ENCODE measurements at places on chromosomes 2 and 18.

DNA sequence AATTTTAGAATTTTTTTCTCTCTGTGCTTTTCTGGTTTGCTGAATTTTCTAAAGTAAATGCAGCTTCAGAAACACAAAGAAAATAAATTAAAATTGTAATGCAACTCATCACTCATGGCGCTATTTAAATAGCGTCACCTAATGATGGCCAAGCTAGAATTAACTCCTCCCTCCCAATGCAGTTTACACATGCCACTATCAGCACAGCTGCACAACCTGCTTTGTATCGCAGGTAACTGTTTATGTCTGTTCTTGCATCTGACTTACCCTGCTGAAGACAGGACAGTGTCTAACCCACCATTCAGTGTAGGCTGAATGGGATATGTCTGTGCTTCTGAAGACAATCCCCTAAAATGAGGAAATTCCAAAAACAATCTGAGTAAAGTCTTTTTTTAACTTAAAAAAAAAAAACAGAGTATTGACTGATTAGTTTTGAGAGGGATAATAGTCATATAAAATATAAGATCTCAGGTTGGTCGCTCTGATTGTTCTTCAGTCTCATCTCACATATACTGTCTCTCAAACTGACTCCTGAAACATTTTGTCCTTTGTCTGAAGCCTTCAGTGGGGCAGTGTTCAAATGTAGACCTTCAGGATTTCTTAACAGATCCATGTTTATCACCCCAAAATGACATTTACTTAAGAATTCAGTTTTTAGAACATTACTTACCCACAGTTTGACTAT is 271.4 kb downstream of the ZEB2 start:
- no peak for DNase-seq

DNA sequence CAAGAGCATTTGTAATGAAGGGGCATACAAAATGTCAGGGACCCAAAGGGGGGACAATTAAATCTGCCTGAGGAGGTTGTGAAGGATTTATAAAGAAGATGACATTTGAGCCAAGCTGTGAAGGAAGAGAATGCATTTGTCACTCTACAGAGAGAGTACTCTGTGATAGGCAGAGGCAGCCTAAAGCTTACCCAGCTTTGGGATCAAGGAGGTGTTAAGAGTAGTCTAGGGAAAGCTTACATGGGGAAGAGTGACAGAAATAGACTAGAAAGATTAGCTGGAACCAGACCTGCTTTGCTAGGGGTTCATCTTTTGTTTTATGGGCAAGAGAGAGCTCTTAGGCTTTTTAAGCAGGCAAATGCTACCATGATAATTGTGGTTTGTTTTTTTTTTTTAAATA is 169.1 kb upstream of the CYP26B1 start:
- no peak for DNase-seq

DNA sequence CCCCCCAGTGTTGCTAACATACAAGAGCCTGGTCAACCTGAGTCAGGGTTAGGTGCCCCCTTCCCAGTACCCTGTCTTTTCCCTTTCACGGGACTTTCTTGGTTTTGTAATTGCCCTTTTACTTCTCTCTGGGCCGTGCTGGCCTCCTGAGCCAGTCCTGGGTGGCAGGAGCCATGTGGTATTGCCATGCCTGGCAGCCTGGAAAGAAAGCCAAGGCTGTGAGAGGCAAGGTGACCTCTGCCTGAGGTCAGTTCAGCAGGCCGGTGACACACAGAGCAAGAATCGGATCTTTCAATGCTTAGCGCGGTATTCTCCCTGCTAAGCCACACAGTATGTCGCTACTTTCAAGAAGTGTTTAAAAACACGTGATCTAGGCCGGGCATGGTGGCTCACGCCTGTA is 52.3 kb downstream of the C18orf63 start:
- DNase-seq, result no peak

DNA sequence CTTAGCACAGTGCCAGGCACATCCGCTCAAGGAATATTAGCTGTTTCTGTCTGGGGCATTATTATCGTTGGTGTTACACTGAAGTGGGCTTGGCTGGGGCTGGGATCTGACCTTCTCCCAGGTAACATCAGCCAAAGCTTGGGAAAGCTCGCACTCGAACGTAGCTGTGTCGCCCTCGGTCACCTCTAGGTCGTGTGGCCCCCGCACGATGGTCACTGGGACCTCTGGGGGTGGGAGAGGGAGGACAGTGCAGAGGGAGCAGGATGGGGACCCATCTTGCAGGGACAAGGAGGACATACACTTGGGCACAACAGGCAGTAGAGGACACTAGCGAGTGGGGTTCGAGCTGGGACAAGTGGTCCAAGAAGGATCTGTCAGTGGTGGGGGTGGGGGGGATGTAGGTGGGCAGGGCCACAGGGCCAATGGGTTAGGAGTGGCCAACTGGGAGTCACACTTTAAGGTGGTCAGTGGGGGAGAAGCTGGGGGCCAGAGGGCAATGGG is 9.7 kb downstream of the TMEM198 start:
- DNase-seq, result no peak

DNA sequence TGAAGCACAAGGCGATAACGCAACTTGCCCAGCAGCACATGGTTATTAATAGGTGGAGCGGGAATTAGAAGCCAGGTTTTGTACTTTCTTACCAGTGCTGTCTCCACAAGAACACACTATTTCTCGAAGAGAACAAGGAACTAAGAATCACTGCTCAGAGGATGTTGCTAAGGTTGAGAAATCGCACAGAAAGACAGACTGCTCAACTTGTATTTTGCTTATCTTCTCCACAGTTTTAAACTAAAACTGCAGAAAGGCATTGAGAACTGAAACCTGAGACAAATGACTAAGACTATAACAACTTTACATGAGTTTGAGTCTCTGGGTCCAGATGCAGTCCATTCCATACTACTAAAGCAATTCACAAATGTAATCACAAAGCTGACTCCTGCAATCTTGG is 6.2 kb downstream of the PRKD3 start:
- no peak for DNase-seq

DNA sequence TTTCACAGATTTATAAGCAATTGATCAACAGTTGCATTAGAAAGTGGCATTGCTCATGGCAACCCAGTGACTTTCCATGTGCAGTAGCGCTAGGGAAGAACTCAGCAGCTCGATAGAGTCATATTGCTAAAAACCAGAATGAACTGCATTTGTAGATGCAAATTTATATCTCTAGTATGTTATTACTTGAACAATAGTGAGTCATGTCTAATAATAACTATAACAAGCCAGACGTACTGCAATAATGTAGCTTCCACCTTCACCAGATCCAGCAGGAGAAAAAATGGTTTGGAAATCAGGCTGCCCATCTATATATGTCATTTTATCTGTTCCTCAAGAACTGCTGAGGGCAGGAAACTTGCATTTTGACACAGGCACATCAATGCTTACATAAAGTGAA is 66.5 kb upstream of the FIGN start:
- DNase-seq, result no peak

GRCh38 chr2:210445116-210445707 is 31.3 kb downstream of the LANCL1 start:
- DNase-seq, result no peak

- no peak for DNase-seq
These were observed 154.0 kb downstream of the CALCRL start for GRCh38 chr2:187294043-187294442.
